ENCODE measurements at places on chromosomes 16 and 17.

- no peak for DNase-seq
Measured at GRCh38 chr17:65457183-65457582, 104.3 kb downstream of the AXIN2 start.

- no peak for DNase-seq
Measured at GRCh38 chr17:69729944-69730343, 315.4 kb downstream of the MAP2K6 start.

DNA sequence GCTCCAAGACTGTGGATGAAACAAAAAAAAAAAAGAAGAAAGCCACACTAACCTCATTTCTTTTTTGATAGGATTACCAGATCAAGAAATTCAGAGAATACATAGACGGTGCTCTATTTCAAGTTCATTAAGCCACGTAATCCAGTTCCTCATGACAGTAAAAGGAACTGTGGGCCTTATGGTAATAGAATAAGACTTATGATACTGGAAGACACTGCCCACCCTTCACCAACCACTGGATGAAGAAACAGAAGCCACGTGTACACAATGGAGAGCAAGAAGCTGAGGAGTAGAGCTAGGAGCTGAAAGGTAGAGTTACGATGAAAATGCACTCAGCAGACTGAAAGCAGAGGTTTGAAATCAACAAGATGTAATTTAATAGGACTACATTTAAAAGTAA lies 11.2 kb downstream of the NCBP3 start:
- no peak for DNase-seq

DNA sequence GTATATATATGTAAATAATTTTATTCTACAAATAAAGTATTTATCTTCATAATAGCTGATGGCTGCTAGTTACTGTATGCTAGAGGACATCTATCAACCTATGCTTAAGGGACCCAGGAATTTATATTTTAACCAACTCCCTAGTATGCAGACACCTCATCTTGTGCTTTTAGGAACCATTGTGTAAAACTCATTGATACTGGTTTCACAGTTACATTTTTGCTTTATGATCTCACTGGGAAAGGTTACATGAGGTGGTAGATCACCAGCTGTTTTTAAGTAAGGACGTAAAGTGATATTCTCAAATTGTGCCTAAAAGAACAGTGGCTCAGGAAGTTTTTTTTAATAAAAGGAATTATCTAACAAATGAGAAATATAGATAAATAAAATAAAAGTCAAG lies 56.4 kb downstream of the VMP1 start:
- no peak for DNase-seq

DNA sequence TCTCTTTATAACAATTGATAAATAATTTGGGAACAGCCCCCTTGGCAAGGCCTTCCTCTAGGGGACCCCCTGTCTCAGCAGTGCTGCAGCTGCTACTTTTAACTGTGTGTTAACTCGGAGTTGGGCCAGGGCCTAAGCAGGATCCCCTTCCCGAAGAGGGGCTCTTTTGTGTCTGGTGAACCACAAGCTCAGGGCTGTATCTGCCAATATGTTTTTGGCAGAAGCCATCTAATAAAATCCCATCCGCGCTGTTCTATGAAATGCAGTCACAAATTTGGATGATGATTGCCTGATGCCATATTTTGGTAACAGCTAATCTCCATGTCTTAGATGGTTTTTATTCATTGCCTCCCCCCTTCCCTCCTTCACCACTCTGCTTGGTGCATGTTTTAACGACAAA lies 267.7 kb downstream of the FTO start:
- DNase-seq, result no peak

DNA sequence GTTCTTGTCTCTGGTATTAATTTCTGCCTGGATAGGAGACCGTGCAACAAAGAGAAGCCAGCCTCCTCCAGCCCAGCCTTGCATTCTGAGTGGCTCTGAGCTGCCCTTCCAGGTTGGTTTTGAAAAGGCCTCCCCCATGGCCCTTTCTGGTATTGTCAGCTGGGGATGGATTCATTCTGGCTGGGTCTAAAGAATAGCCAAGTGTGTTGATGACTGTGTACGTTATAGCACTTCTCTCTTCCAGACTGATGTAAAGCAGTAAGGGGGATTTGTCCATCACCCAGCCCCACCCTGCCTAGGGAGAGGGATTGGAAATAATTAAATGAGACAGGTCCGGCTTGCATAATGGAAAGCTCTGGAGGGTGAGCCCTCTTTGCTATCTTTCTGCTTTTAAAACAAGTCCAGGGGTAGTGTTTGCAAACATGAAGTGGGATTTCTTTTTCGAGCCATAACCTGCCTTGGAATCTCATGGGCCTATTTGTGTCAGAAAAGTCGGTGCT lies 146.4 kb downstream of the MSI2 start:
- no peak for DNase-seq

- DNase-seq, result no peak
Measured at GRCh38 chr16:89476379-89476778, 14.0 kb downstream of the ANKRD11 start.

GRCh38 chr17:27442702-27443101 lies 13.5 kb upstream of the KSR1 start:
- DNase-seq, result no peak

DNA sequence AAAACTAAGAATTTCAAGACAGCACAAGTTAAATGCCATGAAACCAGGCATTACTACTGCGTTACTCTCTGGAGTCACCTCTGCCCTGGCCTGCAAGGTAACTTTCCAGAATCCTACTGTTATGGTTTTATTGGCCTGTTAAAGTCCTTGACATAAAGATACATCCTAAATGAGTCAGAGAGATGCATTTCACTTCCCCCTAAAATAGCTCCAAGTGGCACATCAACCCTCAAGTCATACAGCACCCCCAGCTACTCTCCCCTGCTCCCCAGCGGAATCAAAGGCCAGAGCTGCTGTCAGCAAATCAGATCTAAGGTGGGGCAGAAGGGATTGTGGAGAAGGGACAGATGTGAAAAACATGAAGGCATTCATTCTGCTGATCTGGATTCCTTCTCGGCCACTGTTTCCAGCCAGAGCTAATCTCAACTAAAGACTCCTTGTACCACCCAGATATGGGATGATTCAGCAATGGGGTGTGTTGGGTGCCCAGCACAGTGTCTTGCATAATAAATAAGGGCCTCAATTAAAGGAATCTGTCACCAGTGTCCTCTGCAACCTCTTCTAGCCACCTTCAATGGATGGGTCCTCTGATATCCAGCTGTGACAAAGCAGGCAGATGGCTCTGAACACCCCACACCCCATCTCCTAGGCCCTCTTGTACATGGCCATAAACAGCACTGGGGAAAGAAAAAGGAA lies 8.5 kb upstream of the CCL1 start:
- DNase-seq, result no peak

- no peak for DNase-seq
Measured at GRCh38 chr16:53429221-53429943, 4.9 kb upstream of the RBL2 start.

DNA sequence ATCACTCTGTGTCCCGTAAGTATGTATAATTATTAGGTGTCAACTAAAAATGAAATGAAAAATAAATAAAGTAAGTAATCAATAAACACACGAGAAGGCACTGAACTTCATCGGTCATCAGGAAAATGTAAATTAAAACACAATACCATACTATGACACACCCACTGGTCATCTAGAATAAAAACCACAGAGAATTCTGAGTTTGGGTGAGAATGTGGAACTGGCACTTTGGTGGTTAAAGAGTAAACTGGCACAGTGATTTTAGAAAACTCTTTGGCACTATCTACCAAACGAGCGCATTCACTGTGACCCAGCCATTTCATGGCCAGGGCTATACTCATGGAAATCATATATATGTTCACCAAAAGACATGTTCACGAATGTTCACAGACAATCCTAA lies 98.2 kb downstream of the HS3ST3A1 start:
- DNase-seq, result no peak

DNA sequence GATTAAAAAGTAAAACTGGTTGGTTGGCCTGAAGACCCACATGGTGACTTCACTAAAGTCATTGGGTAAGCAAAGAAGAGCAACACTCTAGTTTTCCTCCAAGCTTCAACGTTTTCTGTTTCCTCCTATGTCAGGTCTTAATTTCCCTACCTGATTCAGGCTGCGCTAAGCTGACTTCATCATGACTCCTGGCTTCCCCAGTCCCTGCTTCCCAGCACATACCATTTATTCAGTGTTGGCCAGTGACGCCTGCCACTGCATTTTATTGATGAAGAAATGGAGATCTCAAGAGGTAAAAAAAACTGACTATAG lies 645.3 kb downstream of the WWOX start:
- no peak for DNase-seq

DNA sequence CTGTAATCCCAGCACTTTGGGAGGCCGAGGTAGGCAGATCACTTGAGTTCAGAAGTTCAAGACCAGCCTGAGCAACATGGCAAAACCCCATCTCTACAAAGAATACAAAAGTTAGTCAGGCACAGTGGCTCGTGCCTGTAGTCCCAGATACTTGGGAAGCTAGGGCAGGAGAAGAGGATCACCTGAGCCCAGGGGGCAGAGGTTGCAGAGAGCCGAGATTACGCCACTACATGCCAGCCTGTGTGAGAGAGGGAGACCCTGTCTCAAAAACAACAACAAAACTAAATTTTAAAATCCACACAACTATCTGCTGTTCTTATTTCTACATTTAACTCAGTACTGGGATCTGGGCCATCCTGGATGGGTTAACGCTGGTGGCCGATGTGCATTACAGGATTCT lies 41.2 kb upstream of the ARL6IP1 start:
- no peak for DNase-seq

DNA sequence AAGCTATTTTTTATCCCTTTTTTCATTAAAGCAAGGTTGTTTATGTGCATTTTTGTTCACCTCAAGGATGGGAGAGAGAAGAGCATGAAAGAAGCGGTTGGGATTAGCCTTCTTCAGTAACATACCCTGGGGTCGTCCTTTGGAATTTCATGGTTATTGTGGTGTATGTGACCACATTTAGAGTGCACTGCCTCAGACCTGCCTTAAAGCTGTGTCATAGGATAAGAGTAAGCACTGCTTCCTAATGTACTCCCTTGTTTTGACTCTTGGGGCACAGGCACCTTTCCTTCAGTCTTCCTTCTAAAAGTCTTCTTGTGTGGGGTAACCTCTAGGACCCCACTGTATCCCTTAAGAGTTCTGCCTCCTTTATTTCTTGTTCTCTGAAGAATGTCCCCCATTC lies 28.9 kb downstream of the TNRC6A start:
- no peak for DNase-seq

- no peak for DNase-seq
Measured at GRCh38 chr16:59238246-59238645, 504.1 kb upstream of the GOT2 start.

GRCh38 chr17:17669580-17670235 lies 11.6 kb upstream of the RAI1 start:
- no peak for DNase-seq

GRCh38 chr17:4548721-4549531 lies 6.3 kb downstream of the MYBBP1A start:
- no peak for DNase-seq

DNA sequence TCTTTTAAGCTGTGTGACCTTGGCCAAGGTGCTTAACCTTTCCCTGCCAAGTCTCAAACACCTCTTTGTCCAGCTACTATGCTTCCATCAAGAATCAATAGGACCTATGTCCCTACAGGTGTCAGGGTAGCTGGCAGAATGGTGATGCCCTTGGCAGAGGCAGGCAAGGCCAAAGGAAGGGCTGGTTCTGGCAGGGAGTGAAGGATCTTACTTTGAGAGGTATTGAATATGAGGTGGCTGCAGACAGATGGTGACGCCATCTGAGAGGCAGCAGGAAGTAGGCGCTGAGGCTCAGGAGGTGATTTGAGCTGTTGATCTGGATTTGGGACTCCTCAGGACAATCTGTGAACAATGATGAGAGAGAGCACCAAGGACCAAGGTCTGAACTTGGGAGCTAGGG lies 12.5 kb downstream of the ABCC3 start:
- no peak for DNase-seq

GRCh38 chr17:40095944-40096791 lies 4.2 kb downstream of the NR1D1 start:
- DNase-seq, result peak; percentile 80

DNA sequence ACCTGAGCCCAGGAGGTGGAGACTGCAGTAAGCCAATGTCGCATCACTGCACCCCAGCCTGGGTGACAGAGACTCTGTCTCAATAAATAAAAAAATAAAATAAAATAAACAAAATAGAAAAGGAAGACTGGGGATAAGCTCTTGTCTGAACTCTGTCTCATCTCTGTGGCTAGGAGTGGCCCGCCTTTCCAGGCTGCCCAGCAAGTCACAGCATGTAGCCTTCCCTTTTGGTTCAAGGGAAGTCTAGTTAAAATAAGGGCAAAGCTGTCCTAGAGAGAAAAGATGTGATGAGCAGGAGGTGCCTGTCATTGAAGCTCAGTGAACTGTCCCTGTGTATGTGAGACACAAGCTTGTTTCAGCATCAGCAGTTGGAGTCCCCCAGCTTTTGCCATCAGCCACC lies 2.7 kb upstream of the GFAP start:
- DNase-seq, result no peak

GRCh38 chr17:70172923-70173322 lies 3.6 kb downstream of the KCNJ2 start:
- no peak for DNase-seq

GRCh38 chr16:89319886-89320781 lies 102.6 kb downstream of the ZNF778 start:
- peak; percentile 58 for DNase-seq

DNA sequence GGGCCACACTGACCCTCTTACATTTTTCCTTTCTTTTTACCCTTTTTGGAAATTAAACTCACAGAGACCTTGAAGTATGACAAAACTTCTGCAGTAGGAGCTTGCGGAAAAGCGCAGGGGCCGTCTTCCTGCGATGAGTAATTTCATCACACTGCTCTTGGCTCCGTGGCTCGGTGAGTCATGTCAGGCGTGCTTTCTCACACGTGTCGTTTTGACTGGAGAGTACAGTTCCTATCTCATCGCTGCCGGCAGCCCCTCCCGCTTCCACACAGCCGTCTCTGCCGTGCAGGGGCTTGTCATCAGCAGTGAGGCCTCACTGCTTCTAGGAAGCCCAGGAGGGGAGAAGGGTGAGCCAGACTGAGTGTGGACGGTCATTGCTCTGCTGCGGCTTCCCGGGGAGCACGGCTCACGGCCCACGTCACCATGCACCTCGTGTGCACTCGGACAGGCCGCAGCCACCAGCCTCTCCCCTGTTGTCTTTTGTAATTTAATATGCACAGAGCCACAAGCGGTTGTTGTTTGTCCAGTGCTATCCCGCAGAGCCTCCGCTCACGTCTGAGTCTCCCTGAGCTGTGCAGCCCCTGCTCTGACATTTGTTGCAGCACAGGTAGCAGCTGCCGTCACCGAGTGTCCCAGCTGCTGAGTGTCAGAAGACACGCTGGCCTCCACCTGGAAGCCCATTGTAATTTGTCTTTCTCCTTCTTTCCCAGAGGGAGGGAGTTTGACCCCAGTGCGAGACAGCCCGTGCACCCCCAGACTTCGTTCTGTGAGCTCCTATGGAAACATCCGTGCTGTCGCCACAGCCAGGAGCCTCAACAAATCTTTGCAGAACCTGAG lies 99.4 kb upstream of the CHMP6 start:
- peak; percentile 95 for DNase-seq

- DNase-seq, result no peak
Measured at GRCh38 chr16:87653234-87653633, 50.9 kb downstream of the JPH3 start.

All from activated naive CD4-positive, alpha-beta T cell treated with Interleukin-2 at 50 U/mL for 16 hours (primary cell).